ENCODE measurements at places on chromosomes 16 and 17.

- DNase-seq: no peak
Observed at GRCh38 chr16:58492066-58492465, 7.9 kb upstream of the NDRG4 start.

DNA sequence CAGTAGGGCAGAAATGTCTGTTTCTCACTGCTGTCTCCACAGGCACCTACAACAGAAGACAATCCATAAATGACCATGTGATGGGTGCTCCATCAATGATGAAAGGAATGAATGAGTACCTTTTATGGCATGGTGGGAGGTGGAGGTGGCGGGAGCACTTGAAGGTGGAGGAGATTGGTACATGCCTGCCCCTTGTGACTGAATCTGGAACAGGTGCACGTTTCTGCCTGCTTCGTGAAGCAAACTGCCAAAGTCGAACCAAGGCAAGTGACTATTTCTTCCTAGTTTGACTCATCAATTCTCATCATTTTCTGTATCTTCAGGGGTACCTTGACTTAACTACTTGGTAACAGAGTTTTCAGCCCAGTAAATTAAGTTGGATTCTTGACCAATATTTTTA is 25.4 kb downstream of the CDRT15 start:
- DNase-seq: no peak

DNA sequence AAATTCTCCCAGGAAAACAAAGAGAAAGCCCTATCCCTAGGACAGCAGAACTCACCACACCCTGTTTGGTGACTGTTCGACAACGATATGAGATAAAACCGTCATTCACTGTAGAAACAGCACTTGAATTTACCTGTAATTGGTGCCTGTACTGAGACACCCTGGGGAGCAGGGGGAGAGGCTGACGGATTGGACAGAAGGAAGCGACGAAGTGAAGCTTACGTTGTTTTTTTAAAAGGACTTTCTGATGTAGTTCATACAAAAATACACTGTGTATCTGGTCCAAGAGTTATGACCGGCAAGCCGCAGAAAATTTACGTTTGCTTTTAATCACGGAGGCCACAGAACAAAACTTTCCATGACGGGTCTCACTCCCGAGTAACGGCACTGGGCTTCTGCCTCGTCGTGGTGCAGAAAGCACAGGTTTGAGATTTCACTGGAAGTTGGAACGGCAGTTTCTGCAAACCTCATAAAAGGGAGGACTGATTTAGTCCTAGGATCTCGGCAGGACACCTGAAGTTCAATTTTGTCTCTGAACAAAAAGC is 9.7 kb downstream of the NXN start:
- DNase-seq: no peak

DNA sequence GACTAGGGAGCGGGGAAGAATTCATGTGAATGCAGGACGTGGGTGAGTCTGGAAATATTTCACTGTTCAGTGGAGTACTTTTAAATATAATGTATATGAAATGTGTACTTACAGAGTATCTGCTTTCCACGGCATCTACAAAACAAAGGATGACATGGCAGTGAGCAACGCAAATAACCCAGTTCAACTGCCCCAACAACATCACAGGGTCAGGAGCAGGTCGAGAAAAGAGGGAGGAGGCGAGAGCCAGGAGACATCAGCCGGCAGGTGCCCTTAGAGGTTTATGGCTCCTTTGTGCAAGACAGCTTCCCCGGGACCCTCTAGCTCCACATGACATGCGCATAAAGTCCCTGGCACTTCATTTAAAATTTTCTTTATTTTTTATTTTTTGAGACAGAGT is 61.1 kb downstream of the PECAM1 start:
- DNase-seq: no peak

- DNase-seq: peak; percentile 77
Observed at GRCh38 chr17:64406321-64407200, 15.9 kb upstream of the PECAM1 start.

DNA sequence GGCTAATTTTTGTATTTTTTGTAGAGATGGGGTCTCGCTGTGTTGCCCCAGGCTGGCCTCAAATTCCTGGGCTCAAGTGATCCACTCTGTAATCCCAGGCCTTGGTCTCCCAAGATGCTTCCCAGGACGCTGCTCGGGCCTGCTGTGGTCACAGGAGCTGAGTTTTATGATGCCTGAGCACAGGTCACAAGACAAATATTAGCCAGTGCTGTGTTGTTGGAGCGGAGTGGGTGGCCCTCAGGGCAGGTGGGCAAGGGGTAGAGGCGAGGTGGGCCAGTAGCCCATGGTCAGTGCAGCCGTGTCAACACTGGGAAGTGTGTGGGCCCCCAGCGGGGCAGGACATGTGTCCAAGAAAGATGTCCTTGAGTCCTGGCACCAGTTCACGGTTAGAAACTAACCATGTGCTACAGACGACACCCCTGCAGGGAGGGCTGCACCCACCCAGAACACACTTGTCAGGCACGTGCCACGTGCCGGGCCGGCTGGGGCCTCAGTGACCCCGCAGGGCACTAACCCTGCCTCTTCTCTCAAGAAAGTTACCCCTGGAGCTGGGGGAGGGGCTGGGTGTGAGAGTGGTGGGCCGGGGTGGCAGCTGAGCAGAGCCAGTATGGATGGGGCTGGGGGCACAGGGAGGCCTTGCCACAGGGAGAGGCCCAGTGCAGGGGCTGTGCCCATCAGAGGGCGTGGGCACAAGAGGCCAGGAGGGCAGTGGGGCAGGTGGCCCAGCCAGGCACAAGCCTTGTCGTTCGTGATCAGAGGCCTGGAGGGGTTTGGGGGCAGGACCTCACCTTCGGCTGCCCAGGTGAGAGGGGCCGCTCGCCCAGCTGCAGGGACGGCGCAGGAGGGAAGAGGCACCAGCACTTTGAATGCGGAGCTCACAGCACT is 103.1 kb upstream of the CHMP6 start:
- no peak for DNase-seq

Data from inflammatory macrophage treated with lipopolysaccharide for 4 hours (primary cell).